Occipital lobe (tissue), 3 donors: ENCODE measurements at places on chromosomes 6 and 20.

- DNase-seq, result no peak
Observed at GRCh38 chr6:163971841-163972838, 557.6 kb downstream of the QKI start.

DNA sequence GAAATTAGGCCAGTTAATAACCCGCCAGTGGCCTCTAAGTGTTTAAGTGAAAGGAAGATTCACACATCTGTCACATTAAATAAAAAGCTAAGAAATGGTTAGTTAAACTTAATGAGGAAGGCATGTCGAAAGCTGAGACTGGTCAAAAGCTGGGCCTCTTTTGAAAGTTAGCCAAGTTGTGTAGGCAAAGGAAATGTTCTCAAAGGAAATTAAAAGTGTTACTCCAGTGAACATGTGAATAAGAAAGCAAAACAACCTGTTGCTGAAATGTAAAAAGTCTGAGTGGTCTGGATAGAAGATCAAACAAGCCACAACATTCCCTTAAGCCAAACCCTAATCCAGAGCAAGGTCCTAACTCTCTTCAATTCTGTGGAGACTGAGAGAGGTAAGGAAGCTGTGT, 10.9 kb upstream of the MTRF1L start:
- no peak for DNase-seq

DNA sequence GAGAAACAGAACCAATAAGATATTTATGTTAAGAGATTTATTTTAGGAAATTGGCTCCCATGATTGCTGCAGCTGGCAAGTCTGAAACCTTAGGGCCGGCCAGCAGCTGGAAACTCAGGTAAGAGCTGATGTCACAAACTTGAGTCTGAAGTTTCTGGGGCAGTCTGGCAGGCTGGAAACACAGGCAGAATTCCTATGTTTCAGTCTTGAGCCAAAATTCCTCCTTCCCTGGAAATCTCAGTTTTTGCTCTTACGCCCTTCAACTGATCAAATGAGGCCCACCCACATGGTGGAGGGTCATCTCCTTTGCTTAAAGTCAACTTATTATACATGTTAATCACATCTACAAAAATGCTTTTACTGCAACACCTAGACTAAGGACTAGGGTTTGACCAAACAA, 184.1 kb downstream of the SOD2 start:
- no peak for DNase-seq

GRCh38 chr6:21946298-21946783, 350.5 kb downstream of the PRL start:
- no peak for DNase-seq

- DNase-seq, result no peak
Observed at GRCh38 chr6:20166210-20166609, 46.1 kb downstream of the MBOAT1 start.

DNA sequence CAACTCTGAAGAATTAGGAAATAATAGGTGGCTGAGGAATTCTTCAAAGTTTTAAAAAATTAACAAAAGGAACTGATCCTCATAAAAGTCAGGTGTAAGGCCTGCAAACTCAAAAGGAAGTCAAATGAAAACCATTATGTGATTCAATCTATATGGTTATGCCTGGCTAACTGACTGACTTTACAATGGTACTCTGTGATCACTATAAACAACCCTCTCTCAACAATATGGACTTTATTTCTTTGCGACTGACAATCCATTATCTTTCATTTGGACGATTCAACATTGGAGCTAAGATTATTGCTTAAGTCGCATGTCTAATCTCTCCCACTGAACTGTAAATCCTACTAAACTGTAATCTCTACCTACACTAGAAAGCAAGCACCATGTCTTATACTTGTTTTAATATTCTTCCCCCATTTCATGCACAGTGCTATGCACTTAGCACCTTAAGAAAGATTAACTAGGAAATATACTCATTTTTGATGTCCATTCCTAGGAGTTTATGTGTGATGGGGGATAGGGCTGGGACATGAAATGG, 1.4 kb downstream of the STK38 start:
- DNase-seq, result no peak

DNA sequence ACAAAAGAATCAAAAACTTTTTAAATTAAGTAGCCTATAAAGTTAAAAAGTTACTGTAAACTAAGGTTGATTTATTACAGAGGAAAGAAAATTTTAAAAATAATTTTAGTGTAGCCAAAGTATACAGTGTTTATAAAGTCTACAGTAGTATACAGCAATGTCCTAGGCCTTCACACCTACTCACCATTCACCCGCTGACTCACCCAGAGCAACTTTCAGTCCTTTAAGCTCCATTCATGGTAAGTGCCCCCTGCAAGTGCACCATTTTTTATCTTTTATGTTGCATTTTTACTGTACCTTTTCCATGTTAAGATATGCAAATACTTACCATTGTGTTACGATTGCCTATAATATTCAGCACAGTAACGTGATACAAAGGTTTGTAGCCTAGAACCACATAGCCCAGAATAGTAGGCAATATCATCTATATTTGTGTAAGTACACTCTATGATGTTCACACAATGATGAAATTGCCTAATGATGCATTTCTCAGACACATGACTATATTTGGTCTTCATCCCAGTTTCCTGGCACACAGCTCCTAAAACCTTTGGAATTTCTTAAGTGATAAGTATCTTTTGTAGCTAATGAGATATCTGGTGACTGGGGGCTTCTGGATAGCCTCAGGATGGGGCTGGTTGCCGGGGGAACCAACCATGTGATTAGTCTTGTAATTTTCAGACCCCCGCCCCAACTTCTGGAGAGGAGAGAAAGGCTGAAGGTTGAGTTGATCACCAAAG, 111.0 kb downstream of the MRPL14 start:
- DNase-seq, result no peak

GRCh38 chr6:131175564-131175963, 40.3 kb downstream of the AKAP7 start:
- DNase-seq, result no peak

- no peak for DNase-seq
Observed at GRCh38 chr20:33305589-33306057, 22.6 kb downstream of the BPIFB1 start.

DNA sequence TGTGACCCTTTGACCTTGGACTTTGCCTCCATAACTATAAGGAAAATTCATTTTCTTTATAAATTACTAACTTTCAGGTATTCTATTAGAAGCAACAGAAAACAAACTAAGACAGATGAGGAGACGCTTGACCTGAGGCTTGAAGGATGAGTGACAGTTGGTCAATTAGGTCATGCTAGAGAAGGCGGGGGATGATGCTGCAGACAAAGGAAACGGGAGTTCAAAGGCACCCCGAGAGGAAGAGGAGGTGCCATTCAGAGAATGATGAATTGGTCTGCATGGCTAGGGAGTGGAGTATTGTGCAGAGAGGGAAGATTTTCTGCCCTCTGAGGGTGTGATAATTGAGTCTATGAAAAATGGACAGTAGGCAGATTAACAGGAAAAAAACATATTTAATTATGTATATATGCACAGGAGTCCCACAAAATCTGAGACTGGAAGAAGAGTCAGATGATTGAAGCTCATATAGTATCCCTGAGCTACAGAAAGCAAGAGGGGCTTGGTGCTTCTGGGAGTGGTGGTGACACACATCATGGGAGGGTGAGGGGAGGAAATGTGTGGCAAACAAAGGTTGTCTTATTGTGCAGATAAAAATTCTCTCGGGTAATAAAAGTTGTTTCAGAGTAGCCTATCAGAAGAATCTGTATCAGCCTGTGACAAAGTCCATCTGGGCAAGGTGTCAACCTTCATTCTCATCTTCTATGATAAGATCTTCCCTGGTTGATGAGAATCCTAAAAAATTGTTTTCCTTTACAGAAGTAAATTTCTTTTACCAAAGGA, 20.4 kb upstream of the FUCA2 start:
- no peak for DNase-seq

- DNase-seq, result no peak
Observed at GRCh38 chr6:10961837-10962236, 75.0 kb downstream of the SYCP2L start.

DNA sequence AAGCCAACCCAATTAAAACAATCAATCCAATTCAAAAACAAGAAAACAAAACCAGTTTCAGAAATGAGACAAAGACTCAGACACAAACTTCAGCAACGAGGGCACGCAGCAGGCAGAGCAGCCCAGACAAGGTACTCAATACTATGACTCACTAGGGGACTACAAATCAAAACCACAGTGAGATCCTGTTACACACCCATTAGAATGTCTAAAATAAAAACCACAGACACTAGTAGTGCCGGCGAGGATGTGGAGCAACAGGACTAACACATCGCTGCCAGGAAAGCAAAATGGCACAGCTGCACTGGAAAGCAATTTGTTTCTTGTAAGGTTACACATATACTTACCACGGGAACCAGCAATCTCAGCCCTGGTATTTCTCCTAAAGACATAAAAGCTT, 28.4 kb upstream of the MAS1L start:
- no peak for DNase-seq
